Hindlimb muscle (tissue), 1 donor: ENCODE measurements at places on chromosomes 7 and 10.

DNA sequence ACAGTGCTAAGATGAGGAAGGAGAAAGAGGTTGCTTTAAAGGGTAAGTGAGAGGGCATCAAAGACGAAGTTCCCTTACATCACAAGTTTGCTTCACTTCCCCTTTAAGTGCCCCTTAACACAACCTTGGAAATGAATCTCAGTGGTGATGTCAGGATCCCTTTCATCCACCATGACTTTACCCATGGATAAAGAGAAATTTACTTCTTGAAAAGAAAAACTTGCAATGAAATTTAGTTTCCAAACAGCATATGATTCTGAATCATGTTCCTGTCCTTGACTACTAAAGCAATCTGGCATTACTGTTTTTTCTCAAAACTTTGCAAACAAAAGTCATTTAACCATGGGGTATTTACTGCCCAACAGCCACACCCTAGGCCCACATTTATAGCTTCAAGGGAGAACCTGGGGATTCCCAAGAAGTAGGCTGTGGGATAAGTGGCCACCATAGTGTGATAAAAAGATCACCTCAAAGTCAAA lies 135.9 kb downstream of the ITGB8 start:
- DNase-seq: no peak

DNA sequence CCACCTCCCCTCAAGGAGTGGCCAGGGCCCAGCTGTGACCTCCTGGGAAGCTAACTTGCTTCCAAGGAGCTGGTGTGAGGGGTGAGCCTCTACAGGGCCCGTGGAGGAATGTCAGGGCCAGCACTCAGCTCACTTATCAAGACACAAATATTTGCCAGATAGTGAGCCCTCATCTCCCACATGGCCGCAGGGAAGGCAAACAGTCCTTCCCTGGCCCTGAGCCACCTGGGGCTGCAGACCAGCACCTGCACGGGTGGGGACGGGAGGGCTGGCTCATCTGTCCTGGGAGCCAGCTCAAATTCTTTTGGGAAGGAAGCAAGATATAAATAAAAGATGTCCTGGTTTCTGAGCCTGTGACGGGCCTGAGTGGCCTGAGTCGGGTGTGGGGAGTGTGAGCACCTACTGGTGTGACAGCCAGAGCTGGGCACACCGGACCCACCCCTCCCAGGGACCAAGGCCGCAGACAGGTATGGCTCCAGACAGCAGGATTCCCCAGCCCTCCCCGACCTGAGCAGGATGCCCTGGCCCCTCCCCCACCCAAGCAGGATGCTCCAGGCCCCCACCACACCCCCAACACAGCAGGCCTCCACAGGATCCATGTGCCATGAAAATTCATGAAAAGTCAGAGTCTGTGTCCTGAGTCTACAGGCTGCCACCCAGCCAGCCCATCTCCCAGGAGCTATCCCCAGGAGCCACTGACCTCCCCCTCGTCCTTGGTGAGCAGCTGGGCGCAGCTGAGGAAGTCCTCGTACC lies 148.0 kb downstream of the MAPK8 start:
- no peak for DNase-seq

GRCh38 chr10:112208997-112209396 lies 25.4 kb upstream of the GPAM start:
- peak; percentile 62 for DNase-seq

DNA sequence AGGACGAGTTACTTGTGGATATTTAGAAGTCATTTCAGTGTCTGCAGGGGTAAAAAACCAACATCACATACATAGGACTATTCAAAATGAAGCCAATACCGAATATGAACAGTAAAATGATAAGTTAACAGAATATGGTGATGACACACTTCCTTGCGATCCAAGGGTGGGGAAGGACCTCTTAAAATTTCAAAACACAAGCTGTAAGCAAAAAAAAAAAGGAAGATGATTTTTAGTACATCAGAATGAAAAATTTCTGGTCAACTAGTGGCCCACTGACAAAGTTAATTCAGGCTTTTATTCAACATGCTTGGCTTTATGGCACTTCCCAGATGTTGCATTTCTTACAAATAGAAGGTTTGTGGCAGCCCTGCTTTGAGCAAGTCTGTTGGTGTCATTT lies 19.0 kb upstream of the GALNTL5 start:
- no peak for DNase-seq

DNA sequence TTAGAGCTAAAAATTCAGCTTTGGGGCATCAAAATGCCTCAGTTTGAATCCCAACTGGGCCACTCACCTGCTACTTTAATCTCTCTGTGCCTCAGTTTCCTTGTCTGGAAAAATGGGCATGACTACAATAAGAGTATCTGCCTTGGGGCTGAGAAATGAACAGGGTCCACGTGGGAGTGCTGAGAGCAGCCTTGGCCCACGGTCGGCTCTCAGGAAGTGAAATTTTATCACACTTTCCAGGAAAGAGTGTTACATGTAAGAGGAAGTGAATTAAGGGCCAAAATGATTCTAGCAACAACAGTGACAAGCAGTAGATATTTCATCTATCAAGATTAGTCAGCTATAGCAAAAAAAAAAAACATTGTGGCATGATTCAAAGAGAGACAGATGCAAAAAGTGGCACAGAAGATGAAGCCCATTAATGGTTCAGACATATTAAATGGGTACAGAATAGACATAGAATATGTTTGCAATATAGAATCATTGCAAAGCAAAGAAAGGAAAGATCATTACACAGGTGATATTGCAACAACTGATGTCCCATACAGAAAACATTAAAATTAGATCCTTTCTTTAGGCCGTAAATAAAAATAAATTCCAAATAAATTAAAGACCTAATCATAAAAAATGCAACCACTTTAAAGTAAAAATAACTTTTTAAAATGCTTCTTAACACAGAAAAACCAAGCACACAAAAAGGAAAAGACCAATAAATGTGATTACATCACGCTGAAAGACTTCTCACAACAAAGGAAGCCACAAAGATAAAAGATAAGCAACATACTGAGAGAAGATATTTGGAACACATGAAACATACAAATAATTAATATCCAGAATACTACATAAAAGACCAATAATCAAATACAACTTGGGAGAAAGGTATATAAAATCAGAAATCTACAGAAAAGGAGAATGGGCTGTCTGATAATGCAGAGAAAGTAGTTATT lies 4.3 kb downstream of the TMEM273 start:
- no peak for DNase-seq
